Activated T-helper 9 cell treated with anti-CD3 and anti-CD28 coated beads, Interleukin-2, amount 50 U/mL, for 16 hours (primary cell): ENCODE measurements at places on chromosomes 6 and 20.

DNA sequence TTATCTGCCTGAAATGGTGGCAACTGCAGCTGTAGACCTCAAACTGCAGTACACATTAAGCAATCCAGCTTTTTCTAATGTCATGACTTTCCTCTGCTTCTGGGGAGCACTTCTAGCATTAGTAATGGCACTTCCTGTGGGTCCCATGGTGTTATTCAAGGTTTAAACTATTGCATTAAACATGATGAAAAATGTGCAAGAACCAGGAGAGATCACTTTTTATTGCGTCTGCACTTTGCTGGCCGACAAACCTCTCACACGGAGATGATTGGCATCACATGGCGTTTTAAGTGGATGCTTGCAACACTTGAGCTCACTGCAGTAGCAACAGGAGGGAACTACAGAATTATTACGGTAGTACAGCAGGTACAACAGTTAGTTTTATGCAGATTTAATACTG lies 148.4 kb downstream of the HIVEP2 start:
- DNase-seq = no peak

GRCh38 chr6:70638468-70638867 lies 29.2 kb upstream of the SMAP1 start:
- DNase-seq = no peak

DNA sequence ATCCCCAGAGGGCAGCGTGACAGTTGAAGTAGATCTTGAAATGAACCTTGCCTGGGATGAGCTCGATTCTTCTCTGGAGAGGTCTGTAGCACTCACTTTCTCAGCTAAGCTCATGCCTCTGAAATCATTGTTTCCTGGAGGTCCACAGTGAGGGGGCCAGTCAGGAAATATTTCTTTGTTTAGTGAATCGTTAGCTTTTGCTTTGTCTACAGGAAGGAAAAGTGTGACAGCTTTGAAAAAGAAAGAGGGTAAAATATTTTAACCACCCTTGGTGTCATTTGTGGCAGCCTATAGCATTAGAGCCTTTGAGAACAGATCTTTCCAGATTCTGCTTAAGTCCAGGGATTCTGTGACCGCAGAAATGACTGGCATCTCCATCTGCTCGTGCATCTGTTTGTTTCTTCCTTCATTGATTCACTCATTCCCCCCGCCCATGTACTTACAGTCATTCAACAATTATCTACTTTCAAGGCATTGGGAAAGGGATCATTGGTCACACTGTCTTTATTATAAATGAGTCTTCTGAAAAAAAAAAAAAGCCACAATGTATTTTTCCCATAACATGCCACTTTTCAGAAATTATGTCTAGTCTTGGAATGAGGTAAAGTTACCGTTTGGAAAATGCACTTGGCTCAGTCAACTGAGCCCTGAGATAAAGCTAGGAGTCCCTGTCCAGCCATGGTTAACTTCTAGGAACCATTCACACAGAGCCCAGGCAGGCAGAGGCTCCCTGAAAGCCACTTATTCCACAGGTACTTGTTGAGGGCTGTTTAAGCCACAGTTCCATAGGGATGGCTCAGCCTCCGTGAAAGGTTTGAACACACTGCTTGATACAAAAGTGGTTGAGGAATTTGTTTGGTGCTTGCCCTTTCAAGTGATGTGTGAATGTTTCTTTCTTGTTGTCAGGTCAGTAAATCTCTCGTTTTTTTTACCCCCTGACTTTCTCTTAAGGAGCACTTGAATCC lies 86.0 kb downstream of the TIAM2 start:
- DNase-seq = no peak

- DNase-seq = no peak
Measured at GRCh38 chr20:11499101-11499634, 418.5 kb upstream of the BTBD3 start.

GRCh38 chr6:63573899-63574553 lies 1.7 kb downstream of the LOC128125822 start:
- DNase-seq = peak; percentile 20

GRCh38 chr6:65671922-65672321 lies 35.1 kb downstream of the EYS start:
- DNase-seq = no peak

DNA sequence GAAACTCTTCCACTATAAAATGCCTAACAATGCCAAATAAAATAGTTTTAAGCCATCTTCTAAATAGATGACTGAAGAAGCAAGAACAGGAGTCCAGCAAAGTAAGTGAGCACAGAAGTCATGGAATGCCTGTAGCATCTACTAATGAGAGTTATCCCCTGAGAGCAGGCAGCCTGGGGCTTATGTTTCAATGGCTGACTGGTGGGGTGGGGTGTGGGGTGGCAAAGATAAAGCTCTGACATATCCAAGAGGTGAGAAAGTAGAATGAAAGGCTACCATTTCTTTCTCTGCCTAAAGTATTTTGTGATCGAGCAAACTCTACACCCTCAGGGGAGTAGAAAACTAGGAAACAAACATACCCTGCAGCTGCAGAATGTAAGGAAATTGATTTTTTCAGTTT lies 348.8 kb downstream of the TFAP2B start:
- no peak for DNase-seq
